ENCODE measurements at places on chromosomes 4 and X. TPM values are rescaled to one million over a fixed set of nuclear protein-coding genes. Genes with fewer than 3 reads are reported as not detected.
A peak's percentile ranks its signal among the peaks of the same experiment; 100 is the strongest.

TLR1 gene
- total RNA-seq, result 0.23 TPM

PCSK1N gene
- total RNA-seq, result 2.0 TPM

CSAG1 gene
- total RNA-seq, result 5.1 TPM

COL4A6 gene
- 10.5 TPM for total RNA-seq

HSFX3 gene
- not detected for total RNA-seq

USP17L24 gene
- not detected for total RNA-seq

SPANXN5 gene
- not detected for total RNA-seq

DNA sequence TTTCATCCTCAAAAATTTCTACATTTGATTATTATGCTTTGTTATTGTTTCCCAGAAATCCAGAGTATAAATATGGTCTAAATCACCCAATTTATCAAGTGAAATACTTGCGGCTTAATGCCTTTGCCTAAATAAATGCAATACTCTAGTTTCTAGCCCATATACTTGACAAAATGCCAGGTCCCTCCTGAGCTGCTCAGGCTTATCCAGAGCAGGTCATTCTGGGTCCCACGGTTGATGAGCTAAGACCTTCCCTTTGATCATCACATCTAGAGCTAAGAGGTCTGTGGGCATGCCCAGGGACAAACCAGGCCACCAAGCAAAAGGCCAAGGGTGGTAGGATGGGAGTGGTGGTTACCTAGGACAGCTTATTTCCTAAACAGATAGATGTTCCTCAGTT lies 180.1 kb downstream of the SMIM20 start:
- DNase-seq, result no peak
- H3K36me3 ChIP-seq, result peaks cover 6% of the 10 kb centered on the region
- no peak overlapping the region for H3K4me3 ChIP-seq
- no peaks in the 10 kb centered on the region for H3K4me1 ChIP-seq
- no peak overlapping the region for H3K27ac ChIP-seq

DNA sequence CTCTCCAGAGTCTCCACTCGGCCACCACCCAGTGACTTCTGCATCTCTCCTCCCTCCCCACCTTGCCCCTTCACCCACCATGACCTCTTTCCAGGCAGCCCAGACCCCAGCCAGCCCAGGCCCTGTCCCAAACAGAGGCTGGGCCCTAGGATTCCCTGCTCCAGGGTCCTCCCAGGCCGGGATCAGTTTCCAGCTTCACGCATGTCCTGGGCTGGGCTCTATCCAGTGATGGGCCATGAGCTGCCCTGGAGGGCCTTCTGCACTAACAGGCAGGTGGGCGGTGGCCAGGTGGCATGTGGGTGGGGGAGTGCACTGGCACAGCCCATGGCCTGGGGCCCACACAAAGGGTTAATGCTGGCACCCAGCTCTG lies 20.4 kb upstream of the ADD1 start:
- H3K4me3 ChIP-seq, result no peak overlapping the region
- H3K27ac ChIP-seq, result no peak overlapping the region
- peaks cover 31% of the 10 kb centered on the region for H3K36me3 ChIP-seq
- H3K27me3 ChIP-seq, result peaks cover 18% of the 10 kb centered on the region
- DNase-seq, result no peak
- H3K4me1 ChIP-seq, result peaks cover 23% of the 10 kb centered on the region

- no peak for DNase-seq
- peaks cover 4% of the 10 kb centered on the region for H3K36me3 ChIP-seq
- no peaks in the 10 kb centered on the region for H3K4me1 ChIP-seq
- no peak overlapping the region for H3K27ac ChIP-seq
- no peak overlapping the region for H3K4me3 ChIP-seq
Measured at GRCh38 chr4:100357542-100357941, 160.3 kb downstream of the EMCN start.

DNA sequence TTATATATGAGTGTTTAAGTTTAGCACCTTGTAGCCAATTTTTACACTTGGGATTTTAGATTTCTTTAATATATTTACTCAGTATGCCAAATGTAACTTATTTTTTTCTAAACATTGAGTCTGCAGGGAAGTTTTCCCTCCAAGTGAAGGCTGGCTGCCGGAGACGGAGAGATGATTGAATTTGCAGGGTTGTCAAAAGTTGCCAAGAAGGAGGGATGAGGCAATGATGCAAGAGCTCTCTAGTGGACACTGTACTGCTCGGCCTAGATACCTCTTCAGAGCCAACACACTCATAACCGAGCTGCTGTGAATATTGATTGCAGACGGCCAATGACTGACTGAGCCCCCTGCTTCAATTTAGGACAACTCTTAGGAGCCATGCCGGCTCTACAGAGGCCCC lies 318.6 kb upstream of the CASK start:
- no peak for DNase-seq
- H3K4me1 ChIP-seq, result no peaks in the 10 kb centered on the region
- no peak overlapping the region for H3K4me3 ChIP-seq
- no peaks in the 10 kb centered on the region for H3K27me3 ChIP-seq
- no peaks in the 10 kb centered on the region for H3K36me3 ChIP-seq

DNA sequence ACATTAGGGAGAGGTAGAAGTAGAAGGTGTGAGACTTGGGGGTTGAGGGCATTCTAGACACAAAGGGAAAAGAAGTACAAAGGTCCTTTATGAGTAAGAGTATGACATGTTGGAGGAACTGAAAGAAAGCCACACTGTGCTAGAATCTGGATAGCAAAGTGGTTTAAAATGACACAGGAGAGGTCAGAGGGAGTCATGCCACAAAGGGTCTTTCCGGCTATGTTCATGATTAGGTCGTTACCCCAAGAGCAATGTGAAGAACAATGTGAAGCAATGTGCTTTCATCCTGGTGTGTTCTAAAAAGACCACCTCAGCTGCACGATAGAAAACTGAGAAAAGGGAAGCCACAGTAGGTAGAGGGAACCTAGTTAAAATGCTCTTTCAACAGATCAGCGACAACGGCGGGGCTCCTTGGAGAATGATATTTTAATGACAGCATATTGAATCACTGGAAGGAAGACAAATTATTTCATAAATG lies 29.2 kb downstream of the SMIM14 start:
- H3K4me1 ChIP-seq, result no peaks in the 10 kb centered on the region
- DNase-seq, result no peak
- H3K27ac ChIP-seq, result no peak overlapping the region
- peaks cover 4% of the 10 kb centered on the region for H3K36me3 ChIP-seq

DNA sequence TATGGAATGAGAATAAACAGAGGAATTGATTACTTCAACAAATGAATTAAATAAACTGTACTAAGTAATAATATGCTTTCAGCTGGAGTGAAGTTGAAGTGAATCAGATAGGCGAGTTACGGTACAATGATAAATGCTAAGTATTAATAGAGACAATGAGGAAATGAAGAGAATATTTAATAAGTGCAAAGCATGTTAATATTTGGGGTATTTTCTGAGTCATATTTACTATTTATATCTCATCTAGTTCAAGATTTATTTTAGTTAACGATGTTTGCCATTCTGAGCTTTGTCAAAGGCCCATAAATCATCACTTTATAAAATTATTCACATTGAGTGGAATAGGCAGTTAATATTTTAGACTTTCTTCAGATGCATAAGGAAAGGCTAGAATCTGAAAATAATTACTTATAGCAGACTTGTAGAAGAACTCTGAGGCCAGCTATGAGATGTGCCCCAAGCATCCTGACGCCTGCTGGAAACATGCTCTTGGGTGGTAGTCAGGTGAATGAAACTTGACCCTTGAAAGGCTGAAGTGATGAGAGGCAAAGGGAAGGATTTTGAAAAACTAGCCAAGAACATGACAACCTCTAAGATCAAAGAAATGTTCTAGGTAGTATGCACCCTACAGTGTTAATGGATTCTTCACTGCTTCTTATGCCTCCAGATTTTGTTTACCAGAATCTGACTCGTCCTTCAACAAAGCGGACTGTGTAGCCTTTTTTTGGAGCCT lies 133.8 kb upstream of the STIM2 start:
- no peak overlapping the region for H3K4me3 ChIP-seq
- H3K27ac ChIP-seq, result no peak overlapping the region
- H3K27me3 ChIP-seq, result no peaks in the 10 kb centered on the region

DNA sequence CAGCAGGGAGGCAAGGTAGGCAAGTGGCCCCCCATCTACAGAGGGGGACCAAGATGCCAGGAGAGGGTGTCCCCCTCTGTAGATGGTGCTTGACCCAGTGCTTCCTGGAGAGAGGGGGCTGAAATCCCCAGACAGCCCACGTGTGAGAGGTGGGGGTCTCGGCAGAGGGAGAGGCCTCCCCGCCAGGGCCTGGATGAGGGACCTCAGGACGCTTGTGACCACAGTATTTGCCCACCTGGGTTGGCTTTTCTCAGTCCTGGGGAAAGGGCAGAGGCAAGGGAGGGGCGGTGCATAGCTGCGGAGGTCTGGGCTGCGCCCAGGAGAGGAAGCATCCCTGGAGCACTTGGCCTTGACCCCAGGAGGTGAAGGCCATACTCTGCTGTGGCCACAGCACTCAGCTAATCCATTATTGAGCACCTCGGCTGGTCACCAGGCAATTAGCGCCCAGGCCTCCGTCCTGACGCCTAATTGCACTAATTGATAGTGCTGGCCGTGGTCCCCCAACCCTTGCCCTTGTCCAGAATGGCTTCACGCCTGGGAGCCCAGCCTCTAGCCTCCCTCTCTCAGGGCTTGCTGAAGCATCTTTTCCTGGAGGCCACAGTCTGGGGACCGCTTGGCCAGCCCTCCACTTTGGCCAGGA lies 30.7 kb downstream of the HMX1 start:
- H3K4me1 ChIP-seq, result no peaks in the 10 kb centered on the region
- H3K4me3 ChIP-seq, result no peak overlapping the region
- no peak overlapping the region for H3K27ac ChIP-seq
- no peaks in the 10 kb centered on the region for H3K36me3 ChIP-seq
- H3K27me3 ChIP-seq, result peaks cover 2% of the 10 kb centered on the region

DNA sequence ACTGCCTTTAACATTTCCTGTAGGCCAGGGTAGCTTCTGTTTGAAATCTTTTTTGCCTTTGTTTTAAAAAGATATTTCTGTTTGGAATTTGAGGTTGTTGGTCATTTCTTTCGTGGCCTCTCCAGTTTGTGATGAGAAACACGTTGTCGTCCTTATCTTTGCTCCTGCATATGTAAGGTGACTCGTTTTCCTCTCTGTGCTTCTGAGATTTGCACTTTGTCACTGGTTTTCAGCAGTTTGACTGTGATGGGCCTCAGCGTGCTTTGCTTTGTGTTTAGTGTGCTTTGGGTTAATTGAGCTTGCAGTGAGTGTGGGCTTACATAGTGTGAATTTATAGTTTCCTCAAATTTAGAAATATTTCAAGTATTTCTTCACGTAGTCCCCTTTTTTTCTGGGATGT lies 81.5 kb downstream of the FAM193A start:
- no peak overlapping the region for H3K27ac ChIP-seq
- H3K4me1 ChIP-seq, result peaks cover 18% of the 10 kb centered on the region
- H3K36me3 ChIP-seq, result peaks cover 4% of the 10 kb centered on the region

- H3K4me1 ChIP-seq, result no peaks in the 10 kb centered on the region
- no peak overlapping the region for H3K27ac ChIP-seq
- no peaks in the 10 kb centered on the region for H3K36me3 ChIP-seq
- H3K27me3 ChIP-seq, result no peaks in the 10 kb centered on the region
Measured at GRCh38 chr4:124990398-124990797, 277.9 kb upstream of the ANKRD50 start.

DNA sequence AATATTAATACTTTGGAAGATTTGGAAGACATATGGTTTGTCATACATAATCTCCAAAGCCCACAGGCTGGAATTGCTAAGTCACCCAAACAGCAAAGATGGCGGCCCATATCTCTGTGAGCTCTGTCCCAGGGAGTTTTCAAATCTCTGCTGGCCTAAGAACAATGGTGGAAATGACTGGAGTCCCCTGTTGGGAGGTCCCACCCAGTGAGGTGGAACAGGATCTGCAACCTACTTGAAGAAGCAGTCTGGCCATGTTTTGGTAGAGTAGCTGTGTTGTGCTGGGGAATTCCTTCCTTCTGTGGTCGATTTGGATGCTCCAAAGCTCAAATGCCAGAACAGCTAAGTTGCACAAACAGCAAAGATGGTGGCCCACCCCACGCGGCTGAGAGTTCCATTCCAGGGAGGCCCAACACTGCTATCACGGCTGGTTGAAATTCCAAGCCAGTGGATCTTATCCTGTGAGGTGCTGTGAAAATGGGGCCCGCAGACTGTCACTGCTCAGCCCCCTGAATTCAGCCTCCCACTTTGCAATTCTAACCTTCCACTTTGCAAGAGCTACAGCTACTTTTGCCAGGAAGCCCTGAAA lies 3.2 kb upstream of the UGT2B7 start:
- H3K27ac ChIP-seq, result no peak overlapping the region
- DNase-seq, result no peak
- no peak overlapping the region for H3K4me3 ChIP-seq
- no peaks in the 10 kb centered on the region for H3K36me3 ChIP-seq
- H3K4me1 ChIP-seq, result no peaks in the 10 kb centered on the region

DNA sequence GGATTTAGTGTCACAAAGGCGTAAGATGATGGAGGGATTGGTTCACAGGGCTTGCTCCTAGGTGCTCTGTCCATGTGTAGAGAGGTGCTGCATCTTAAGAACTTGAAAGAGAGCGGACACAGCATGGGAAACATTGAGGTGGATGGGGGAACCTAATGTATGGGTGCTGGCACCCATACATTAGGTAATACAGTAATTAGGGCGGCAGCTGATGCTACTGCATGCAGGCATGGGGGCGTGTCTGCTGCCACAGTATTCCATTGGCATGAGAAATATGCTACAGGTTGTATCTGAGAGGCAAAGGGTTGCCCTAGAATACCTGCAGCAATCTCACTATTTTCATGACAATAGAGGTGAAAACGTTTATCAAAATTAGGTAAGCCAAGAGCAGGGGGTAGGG lies 45.8 kb upstream of the UXT start:
- no peaks in the 10 kb centered on the region for H3K36me3 ChIP-seq
- no peak for DNase-seq
- H3K27ac ChIP-seq, result no peak overlapping the region
- no peaks in the 10 kb centered on the region for H3K27me3 ChIP-seq
- no peaks in the 10 kb centered on the region for H3K4me1 ChIP-seq
- H3K4me3 ChIP-seq, result no peak overlapping the region

- H3K4me1 ChIP-seq, result peaks cover 11% of the 10 kb centered on the region
- H3K27ac ChIP-seq, result peak overlapping the region; percentile 34
- peak overlapping the region; percentile 50 for H3K4me3 ChIP-seq
- no peaks in the 10 kb centered on the region for H3K36me3 ChIP-seq
Measured at GRCh38 chr4:76435528-76436319, 695 bp downstream of the SHROOM3 start.

GRCh38 chr4:110195561-110196205 lies 2.7 kb downstream of the ELOVL6 start:
- peaks cover 24% of the 10 kb centered on the region for H3K4me1 ChIP-seq
- H3K36me3 ChIP-seq, result peaks cover 4% of the 10 kb centered on the region

GRCh38 chrX:118675966-118676349 lies 51.4 kb upstream of the IL13RA1 start:
- H3K4me1 ChIP-seq, result no peaks in the 10 kb centered on the region
- H3K27me3 ChIP-seq, result peaks cover 1% of the 10 kb centered on the region
- H3K27ac ChIP-seq, result no peak overlapping the region
- no peak overlapping the region for H3K4me3 ChIP-seq

GRCh38 chr4:183255487-183255886 lies 64.6 kb downstream of the CLDN22 start:
- H3K4me3 ChIP-seq, result no peak overlapping the region
- peaks cover 7% of the 10 kb centered on the region for H3K36me3 ChIP-seq
- no peaks in the 10 kb centered on the region for H3K4me1 ChIP-seq

- no peaks in the 10 kb centered on the region for H3K4me1 ChIP-seq
- no peak overlapping the region for H3K27ac ChIP-seq
- peaks cover 92% of the 10 kb centered on the region for H3K36me3 ChIP-seq
- no peak overlapping the region for H3K4me3 ChIP-seq
- DNase-seq, result no peak
Measured at GRCh38 chr4:41683326-41683725, 65.2 kb downstream of the PHOX2B start.
